Upper lobe of left lung (tissue), 6 donors: ENCODE measurements at places on chromosomes 12 and 14. TPM values are rescaled to one million over a fixed set of nuclear protein-coding genes. Genes with fewer than 3 reads are reported as not detected.
A peak's percentile ranks its signal among the peaks of the same experiment; 100 is the strongest.

Gene CRIP1
- 296 TPM for total RNA-seq

Gene RPL41
- total RNA-seq: 1,431 TPM

Gene VASH1
- total RNA-seq: 29.2 TPM

Gene LMNTD1
- total RNA-seq: 1.6 TPM

Gene EXOC3L4
- 7.0 TPM for total RNA-seq

GRCh38 chr14:89160437-89160836 is 256.6 kb downstream of the FOXN3 start:
- no peak overlapping the region for H3K27ac ChIP-seq
- peaks cover 22% of the 10 kb centered on the region for H3K36me3 ChIP-seq
- H3K4me1 ChIP-seq: peaks cover 10% of the 10 kb centered on the region
- H3K27me3 ChIP-seq: no peaks in the 10 kb centered on the region
- no peak overlapping the region for H3K4me3 ChIP-seq
- no peak for DNase-seq

DNA sequence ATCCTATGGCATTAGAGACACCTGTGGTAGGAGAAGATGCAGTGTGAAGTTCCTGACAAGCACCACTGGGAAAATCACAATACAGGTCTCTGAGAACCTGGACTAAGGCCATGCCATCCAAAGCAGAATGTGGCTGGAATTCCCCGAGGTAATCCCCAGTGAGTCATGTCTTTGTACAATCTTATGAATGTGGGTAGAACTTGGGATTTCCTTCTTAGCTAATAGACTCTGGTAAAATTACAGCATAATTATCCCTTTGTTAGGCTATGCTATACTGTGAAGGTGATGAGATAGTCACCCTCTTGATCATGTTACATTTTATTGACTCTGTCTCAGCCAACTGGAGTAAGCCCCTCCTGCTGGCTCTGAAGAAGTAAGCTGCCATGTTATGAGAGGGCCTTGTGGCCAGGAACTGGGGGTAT is 224.3 kb upstream of the DCN start:
- H3K4me3 ChIP-seq: no peak overlapping the region
- H3K27ac ChIP-seq: no peak overlapping the region
- H3K27me3 ChIP-seq: no peaks in the 10 kb centered on the region
- DNase-seq: no peak

- H3K4me3 ChIP-seq: no peak overlapping the region
- H3K4me1 ChIP-seq: no peaks in the 10 kb centered on the region
- no peaks in the 10 kb centered on the region for H3K27me3 ChIP-seq
- no peak for DNase-seq
Observed at GRCh38 chr12:125999628-126000027, 934.4 kb downstream of the AACS start.

DNA sequence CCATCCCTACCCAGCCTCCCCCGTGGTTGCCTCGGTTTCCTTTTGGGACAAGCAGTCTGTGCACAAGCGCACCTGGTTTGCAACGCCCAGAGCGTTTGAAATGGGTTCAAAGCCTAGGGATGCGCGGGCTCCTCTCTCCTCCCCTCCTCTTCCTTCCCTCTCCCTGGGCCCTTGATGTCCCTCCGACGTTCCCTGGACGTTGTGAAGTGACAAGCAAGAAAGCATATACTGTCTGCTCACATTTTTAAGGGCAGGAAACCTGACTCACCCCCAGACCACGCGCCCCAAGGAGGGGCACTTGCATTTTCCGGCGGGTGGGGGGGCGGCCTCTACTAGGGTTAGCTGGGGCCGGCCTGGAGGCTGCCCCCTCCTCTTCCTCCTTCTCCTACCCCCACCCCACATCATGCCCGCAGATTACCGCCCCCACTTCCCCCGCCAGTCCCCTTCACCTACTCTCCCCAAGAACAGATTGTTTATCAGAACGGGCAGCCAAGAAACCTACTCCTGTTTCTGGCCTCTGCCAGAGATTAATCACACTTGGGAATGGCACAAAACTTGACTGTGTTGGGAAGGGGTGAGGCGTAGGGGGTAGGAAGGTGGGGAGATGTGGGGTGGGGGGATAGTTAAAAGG is 9.5 kb upstream of the IRF2BPL start:
- no peaks in the 10 kb centered on the region for H3K27me3 ChIP-seq
- peak overlapping the region; percentile 93 for H3K27ac ChIP-seq
- H3K4me3 ChIP-seq: no peak overlapping the region
- H3K4me1 ChIP-seq: peaks cover 76% of the 10 kb centered on the region
- peak; percentile 60 for DNase-seq

- H3K27me3 ChIP-seq: no peaks in the 10 kb centered on the region
- no peak overlapping the region for H3K4me3 ChIP-seq
- H3K27ac ChIP-seq: no peak overlapping the region
- peaks cover 33% of the 10 kb centered on the region for H3K36me3 ChIP-seq
- peaks cover 42% of the 10 kb centered on the region for H3K4me1 ChIP-seq
- DNase-seq: no peak
Observed at GRCh38 chr12:64752032-64752431, 7.2 kb downstream of the GNS start.

- no peak overlapping the region for H3K4me3 ChIP-seq
- no peak for DNase-seq
- no peaks in the 10 kb centered on the region for H3K27me3 ChIP-seq
- no peaks in the 10 kb centered on the region for H3K4me1 ChIP-seq
Observed at GRCh38 chr14:79549515-79549914, 661.8 kb downstream of the DIO2 start.

- H3K36me3 ChIP-seq: no peaks in the 10 kb centered on the region
- DNase-seq: peak; percentile 57
- H3K27ac ChIP-seq: peak overlapping the region; percentile 80
- no peaks in the 10 kb centered on the region for H3K27me3 ChIP-seq
Observed at GRCh38 chr14:104678901-104679705, 10.3 kb upstream of the INF2 start.

GRCh38 chr12:131473741-131474709 is 236.9 kb upstream of the SFSWAP start:
- no peak overlapping the region for H3K4me3 ChIP-seq
- H3K36me3 ChIP-seq: no peaks in the 10 kb centered on the region
- H3K27me3 ChIP-seq: no peaks in the 10 kb centered on the region
- H3K4me1 ChIP-seq: no peaks in the 10 kb centered on the region
- peak; percentile 61 for DNase-seq

GRCh38 chr12:49524660-49525324 is 14.0 kb upstream of the KCNH3 start:
- no peak overlapping the region for H3K27ac ChIP-seq
- H3K4me1 ChIP-seq: no peaks in the 10 kb centered on the region
- no peak for DNase-seq
- no peaks in the 10 kb centered on the region for H3K27me3 ChIP-seq

DNA sequence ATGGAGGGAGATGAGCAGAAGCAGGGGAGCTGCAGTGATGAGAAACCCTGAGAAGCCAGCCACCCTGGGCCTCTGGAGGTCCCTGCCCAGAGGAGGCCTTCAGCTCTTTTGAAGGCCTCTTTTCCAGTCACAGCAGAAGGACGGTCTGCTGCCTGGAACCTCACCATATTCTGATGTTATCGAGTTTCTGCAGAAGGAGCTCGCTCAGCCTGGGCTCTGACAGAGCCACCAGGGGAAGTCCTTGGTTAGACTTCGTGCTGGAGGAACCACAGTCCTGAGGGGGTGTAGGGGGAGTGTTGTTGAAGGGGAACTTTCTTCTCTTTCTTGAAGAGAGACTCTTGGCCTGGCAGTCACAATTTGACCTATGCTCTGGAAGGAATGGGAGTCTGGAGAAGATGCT is 25.1 kb upstream of the BATF start:
- H3K27ac ChIP-seq: no peak overlapping the region
- H3K36me3 ChIP-seq: no peaks in the 10 kb centered on the region
- DNase-seq: no peak
- no peaks in the 10 kb centered on the region for H3K4me1 ChIP-seq

- no peak overlapping the region for H3K27ac ChIP-seq
- H3K4me1 ChIP-seq: no peaks in the 10 kb centered on the region
- DNase-seq: no peak
- H3K27me3 ChIP-seq: no peaks in the 10 kb centered on the region
Observed at GRCh38 chr14:41201696-41202095, 405.0 kb upstream of the LRFN5 start.

DNA sequence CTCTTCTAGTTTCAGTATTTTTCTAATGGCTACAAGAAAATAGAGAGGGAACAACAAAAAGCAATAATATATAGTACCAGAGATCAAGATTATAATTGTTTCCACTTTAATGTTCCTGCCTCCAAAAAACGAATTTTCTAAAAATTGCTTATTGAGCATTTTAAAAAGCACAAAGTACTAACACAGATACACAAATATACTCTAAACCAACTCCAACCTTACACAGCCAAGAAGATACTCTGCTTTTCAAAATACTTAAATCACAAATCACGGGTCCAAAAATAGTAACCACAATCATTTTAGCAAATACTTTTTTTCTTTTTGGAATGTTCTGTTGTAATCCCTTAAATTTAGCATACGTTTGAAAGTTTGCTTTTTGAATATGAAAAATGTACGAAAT is 2.0 kb downstream of the YAF2 start:
- no peaks in the 10 kb centered on the region for H3K36me3 ChIP-seq
- no peaks in the 10 kb centered on the region for H3K27me3 ChIP-seq
- H3K4me3 ChIP-seq: peak overlapping the region; percentile 6
- peaks cover 35% of the 10 kb centered on the region for H3K4me1 ChIP-seq
- DNase-seq: no peak

DNA sequence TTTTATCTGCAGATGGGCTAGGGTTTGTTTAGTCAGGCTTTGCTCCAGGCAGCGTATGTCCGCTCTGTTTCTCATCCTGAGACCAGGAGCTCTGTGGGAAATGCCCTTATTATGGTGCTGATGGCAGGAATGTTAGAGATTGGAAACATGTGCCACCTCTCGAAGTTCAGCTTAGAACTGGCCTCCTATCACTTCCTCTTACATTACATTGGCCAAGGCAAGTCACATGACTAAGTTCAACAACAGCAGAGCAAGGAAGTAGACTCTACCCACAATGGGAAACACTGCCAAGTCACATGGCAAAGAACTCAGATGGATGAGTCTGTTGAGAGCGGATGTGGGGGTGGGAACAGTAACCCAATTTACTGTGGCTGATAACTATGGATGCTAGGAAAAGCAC is 161.9 kb upstream of the WSCD2 start:
- H3K27me3 ChIP-seq: no peaks in the 10 kb centered on the region
- no peak for DNase-seq

DNA sequence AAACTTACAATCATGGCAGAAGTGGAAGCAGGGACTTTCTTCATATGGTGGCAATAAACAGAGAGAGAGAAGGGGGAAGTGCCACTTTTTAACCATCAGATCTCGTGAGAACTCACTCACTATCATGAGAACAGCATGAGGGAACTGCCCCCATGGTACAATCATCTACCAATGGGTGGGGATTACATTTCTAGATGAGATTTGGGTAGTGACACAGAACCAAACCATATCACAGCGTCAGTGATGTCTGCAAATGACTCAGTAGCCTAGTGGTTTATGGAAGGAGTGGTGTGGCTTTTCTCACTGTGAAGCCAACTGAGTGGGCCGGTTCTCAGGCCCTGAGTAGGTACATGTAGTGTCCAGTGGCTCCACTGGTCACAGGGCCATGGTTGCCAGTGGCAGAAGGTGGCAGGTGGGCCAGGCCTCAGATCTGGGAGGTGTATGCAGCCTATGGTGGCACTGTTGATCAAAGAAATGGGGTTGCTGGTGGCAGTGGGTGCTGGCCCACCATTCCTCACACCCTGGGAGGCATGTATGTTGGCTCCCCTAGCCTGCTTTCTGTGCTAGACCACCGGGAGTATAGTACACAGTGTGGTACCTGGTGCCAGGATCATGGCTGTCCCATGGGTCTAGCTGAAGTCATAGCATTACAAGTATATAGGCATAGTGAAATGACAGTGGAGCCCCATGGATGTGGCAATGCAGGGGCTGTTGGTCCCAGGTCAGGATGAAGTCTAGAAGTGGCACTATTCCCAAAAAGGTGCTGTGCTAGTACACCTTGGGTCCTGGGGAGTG is 191.9 kb downstream of the NUBPL start:
- no peak overlapping the region for H3K4me3 ChIP-seq
- H3K36me3 ChIP-seq: no peaks in the 10 kb centered on the region
- H3K27me3 ChIP-seq: no peaks in the 10 kb centered on the region

DNA sequence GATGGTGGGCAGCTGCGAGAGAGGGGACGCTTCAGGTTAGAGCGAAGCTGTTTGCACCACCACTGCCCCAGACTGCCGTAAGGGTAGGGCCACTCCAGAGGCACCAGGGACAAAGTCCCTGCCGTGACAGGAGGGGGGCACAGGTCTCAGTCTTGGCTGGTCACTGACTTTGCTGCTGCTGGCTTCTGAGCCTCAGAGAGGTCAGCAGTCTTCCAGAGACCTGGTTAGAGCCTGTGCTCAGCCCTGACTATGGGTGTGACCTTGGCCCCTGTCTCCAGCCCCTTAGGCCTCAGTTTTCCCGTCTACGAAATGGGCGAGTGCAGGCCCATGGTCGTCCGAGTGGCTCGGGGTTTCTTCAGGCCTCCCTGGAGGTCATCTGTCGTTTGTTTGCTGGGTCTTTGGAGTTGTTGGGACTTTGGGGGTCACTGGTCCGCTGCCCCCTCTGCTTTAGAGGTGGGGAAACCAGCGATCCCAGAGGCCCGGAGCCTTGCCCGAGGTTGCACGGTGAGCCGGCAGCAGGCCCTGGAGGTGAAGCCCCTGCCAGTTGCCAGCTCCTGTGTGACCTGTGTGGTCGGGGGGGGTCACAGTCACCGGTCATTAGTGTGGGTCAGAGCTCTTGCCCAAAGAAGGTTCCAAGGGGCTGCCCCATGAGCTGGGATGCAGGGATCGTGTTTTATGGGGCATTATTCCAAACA is 15.3 kb downstream of the MEG3 start:
- no peak overlapping the region for H3K27ac ChIP-seq
- no peaks in the 10 kb centered on the region for H3K4me1 ChIP-seq
- no peaks in the 10 kb centered on the region for H3K27me3 ChIP-seq
- no peak for DNase-seq

DNA sequence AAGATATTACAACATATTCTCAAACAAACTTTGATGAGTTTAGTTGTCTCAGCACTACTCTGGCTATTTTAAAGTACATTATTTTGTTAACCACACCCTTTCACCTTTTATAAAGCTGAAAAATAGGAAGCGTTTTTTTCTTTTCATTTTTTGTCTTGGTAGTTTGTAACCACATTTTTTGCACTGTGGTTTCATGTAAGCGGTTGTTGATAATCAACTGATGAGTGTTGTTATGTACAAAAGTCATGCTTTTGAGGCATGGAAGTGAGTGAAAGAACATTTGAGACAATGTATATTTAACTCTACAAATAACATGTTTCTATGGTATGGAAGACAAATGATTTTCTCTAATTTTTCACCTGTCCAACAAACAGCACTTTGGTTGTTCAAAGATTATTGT is 52.1 kb upstream of the ATP2B1 start:
- no peaks in the 10 kb centered on the region for H3K36me3 ChIP-seq
- H3K27me3 ChIP-seq: no peaks in the 10 kb centered on the region
- no peak overlapping the region for H3K4me3 ChIP-seq
- DNase-seq: no peak
- no peaks in the 10 kb centered on the region for H3K4me1 ChIP-seq
